CD4-positive, alpha-beta T cell treated with Interleukin-6 for 4 hours (primary cell): ENCODE measurements at places on chromosomes 12 and 14.

DNA sequence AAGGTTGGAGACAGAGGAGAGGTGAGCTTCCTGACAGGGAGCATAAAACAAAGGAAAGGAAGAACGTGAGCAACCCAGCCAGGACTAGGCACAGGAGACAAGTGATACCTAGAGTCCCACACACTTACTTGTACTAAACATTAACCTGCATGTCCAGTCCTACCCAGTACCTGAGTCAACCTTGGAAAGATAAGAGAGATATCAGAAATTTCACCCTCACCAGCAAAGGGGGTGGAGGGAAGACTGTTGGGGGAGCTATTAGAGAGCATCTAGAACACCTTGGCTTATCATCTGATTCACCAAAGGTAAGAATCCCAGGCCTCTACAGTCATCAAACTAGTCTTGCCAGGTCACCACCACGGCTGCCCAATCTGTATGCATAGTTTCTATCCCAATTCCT is 11.1 kb downstream of the KLHL33 start:
- DNase-seq: no peak

GRCh38 chr12:42482748-42483520 is 106.6 kb downstream of the PRICKLE1 start:
- DNase-seq: peak; percentile 39

GRCh38 chr12:2053691-2054090 is 904 bp downstream of the CACNA1C start:
- DNase-seq: no peak

GRCh38 chr12:121439715-121440114 is 39.8 kb downstream of the RNF34 start:
- no peak for DNase-seq

- no peak for DNase-seq
Measured at GRCh38 chr12:49853671-49854070, 10.8 kb upstream of the BCDIN3D start.

DNA sequence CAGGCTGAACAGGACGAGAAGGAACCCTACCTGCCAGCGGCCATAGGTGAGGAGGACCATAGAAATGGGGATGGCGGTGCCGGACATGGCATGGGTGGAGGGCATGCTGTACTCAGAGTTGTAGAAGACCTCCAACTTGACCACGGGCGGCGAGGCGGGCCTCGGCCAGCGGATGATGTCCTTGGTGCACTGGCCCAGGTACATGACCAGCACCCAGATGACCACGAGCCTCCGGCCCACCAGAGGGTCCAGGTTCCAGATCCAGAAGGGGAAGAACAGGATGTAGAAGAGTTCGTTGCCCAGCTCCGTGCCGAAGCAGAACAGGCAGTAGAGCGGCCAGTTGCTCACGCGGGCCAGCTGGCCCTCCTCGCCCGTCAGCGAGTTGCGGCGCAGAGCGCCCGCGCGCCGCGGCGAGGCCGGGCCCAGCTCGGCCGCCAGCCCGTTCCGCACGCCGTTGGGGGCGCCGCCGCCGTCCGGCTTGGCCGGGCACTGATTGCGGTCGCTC is 582 bp downstream of the SGPP1 start:
- peak; percentile 29 for DNase-seq

DNA sequence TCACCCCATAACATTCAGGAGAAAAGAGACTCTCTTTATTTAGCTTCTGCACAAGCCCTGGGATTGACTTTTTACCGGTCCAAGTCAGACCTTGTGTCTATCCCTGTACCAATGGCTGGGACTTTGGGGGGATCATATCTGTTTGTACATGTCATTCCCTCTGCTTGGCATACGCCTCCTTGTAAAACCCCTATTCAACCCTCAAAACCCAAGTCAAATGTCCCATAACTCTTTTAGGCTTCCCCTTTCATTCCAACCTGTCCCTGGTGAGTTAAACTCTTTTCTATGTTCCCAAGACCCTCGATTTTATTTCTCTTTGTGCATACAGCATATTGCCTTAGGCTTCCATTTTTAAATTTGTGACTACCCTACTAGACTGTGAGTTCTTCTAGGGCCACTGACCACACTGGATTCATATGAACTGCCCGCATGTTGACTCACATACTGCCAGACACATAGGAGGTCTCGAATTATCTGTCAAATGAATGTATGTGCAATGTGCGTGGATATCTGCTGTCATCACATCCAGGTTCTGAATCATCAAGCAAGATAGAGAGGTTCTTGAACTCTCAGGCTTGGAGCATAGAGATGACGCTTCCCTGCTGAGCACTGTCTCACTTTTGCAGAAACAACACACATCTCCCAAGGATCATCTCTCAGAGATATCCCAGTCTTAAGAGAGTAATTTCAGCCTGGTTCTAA is 548.6 kb upstream of the TBX3 start:
- DNase-seq: no peak

DNA sequence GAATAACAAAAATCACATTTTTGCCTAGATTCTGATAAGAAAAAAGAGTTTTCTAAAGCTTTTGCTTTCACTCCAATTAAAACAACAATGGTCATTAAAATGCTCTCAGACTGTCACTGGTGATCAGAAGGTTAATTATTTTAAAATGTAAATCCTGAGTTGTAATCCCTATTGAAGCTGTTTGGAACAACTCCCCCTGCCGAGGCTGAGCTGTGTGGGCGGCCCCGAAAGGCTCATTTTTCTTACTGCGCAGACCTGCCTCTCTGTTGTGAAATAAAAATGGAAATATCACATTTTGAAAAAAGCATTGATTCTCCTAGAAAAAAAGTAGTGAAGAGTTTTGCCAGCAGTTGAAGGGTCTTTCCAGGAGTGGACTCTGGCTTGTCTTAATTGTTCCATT is 174.8 kb upstream of the CDKN3 start:
- DNase-seq: no peak

GRCh38 chr12:74780182-74780849 is 242.7 kb downstream of the ATXN7L3B start:
- no peak for DNase-seq

- DNase-seq: no peak
Measured at GRCh38 chr12:54197431-54197909, 8.7 kb upstream of the SMUG1 start.

- DNase-seq: no peak
Measured at GRCh38 chr14:44657696-44658388, 150.8 kb upstream of the FSCB start.

GRCh38 chr12:45587877-45588533 is 141.5 kb upstream of the ARID2 start:
- peak; percentile 3 for DNase-seq

GRCh38 chr12:26162905-26163304 is 32.5 kb upstream of the SSPN start:
- no peak for DNase-seq

- peak; percentile 62 for DNase-seq
Measured at GRCh38 chr12:57430112-57430930, 522 bp downstream of the R3HDM2 start.

DNA sequence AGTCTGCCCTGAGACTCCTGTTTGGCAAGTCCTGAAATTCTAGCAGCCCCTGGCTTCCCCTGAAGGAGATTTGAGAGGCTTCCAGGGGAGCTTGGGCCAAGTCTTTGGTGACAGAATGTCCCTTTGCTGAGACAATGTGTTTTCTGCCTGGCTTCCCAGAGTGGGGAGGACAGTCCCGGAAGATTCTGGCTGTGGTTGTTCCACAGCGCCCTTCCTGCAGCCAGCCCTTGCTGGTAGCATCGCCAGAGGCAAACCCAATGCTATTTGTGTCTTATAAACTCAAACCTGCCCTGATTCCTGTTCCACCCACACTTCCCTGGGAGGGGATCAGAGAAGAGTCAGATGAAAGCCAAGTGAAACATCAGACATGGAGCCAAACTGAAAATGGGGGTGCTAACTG is 56.4 kb upstream of the OAS1 start:
- no peak for DNase-seq

DNA sequence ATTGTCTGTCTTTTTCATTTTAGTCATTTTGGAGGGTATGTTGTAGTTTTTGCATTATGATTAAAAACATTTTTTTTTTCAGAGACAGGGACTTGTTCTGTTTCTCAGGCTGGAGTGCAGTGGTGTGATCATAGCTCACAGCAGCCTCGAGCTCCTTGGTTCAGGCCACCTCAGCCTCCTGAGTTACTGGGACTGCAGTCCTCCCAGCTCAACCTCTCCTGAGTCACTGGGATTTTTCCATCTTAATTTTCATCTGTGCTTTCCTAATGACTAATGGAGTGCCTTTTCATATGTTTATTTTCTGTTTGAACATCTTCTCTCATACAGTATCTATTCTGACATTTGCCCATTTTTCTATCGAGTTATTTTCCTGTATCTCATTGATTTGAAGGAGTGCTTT is 52.6 kb downstream of the DYRK2 start:
- no peak for DNase-seq

DNA sequence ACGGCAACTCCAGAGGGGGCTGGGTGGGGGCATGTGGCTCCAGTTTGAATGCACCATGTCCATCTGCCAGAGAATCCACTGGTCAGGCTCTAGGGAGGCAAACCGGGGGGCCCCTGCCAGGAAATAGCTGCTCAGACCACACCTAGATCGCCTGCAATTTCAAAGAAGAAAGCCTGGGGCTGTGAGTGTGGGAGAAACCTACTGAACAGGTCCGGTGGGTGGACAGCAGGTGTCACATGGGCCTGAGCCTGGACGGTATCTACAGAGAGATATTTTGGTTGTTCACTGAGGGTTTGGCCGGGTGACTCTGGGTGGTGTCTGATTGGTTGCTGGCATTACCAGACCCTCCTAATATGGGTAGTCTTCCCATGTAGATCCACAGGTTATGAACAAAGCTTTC is 32.0 kb downstream of the DAO start:
- DNase-seq: no peak

GRCh38 chr14:44453433-44454171 is 53.5 kb downstream of the FSCB start:
- no peak for DNase-seq

DNA sequence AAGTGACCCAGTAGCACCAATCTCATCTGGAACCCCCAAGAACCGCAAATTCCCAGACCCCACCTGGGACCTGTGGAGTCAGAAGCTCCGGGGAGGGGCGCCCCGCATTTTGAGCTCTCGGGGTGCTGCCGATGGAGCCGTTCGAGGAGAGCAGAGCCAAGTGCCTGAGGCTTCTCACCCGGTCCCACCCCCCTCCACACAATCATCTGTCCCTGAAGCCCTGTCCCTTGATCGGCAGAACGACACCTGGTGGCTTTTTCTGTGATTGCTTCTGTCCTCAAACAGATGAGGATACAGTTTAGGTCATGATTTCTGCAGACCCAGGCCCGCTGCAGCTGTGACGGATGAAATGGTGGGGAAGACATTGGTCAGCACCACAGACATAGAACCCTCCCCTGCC is 74.7 kb downstream of the NOC4L start:
- DNase-seq: peak; percentile 67

DNA sequence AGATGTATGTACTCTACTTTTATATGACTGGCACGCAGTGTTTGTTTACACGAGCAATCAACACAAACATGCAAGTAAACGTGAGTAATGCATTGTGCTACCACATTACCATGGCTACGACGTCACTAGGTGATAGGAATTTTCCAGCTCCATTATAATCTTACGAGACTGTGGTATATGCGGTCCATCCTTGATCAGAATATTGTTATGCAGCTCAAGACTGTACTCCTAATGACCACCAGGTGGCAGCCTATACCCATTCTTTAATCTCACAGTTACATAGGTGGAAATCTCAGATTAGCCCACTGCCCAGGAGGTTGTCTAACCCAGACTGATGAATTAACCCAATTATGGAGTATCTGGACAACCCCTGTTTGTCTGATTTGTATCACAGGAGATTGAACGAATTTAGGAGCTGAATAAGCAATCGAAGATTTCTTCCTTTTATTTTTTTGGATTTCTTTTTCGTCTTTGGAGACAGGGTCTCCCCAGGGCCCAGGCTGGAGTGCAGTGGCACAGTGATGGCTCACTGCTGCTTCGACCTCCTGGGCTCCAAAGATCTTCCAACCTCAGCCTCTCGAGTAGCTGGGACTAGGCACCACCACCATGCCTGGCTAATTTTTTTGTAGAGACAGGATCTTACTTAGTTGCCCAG is 8.7 kb upstream of the TESPA1 start:
- peak; percentile 72 for DNase-seq

DNA sequence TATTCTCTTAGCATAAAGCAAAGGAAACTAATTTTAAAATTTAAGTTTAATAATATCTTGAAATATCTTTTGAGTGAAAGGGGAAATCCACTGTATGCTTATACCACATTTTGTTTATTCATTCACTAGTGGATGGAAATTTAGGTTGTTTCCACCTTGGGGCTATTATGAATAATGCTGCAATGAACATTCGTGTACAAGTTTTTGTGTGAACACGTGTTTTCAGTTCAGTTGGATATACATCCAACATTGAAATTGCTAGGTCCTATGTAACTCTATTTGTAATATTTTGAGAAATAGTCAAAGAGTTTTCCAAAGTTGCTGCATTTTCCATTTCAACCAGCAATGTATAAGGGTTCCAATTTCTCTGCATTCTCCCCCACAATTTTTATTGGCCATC is 83.7 kb upstream of the ETV6 start:
- no peak for DNase-seq

DNA sequence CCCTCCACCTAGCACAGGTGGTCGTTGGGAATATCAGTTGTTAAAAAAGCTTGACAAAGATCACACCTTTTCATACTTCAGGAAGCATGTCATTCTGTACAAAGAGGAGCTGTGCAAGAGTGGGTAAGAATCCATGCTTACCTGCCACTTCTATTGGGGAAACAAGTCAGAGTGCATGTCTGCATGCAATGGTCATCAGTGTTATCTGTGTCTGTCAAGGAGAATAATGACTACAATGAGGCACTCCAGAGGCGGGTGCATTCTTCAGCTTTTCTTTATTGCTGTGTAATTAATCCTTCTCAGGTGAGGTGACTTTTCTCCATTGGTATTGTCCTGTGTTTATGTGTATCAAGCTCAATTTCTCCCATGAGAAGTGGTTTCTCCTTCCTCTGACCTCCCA is 24.4 kb downstream of the KCNA5 start:
- DNase-seq: no peak

DNA sequence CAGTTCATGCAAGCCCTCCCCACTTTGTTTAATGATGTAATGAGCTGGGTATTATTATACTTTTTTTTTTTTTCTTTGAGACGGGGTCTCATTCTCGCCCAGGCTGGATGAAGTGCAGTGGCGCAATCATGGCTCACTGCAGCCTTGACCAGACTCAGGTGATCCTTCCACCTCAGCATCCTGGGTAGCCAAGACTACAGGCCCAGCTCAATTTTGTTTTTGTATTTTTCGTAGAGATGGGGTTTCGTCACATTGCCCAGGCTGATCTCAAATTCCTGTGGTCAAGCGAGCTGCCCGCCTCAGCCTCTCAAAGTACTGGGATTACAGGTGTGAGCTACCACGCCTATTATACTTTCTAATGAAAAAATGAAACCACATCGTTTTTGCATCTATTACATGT is 4.5 kb upstream of the DCAF11 start:
- DNase-seq: no peak

DNA sequence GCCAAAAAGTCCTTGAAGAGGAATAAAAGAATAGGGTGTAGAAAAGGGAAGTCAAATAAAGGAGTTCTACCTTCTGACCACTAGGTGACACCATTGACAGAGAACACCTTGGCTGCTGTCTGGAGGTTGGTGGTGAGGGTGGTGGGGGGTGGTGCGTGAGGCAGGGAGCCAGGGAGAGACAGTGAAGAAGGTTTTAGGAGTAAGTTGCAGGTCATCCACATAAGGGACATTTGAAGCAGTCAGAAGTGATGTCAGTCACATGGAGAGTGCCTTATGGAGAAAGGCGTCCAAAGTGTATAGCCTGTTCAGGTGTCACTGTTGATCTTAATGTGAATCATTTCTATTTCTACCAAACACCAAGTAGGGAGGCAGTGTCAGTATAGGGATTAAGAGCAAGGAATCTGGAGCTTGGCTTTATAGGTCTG is 279.3 kb upstream of the DDHD1 start:
- DNase-seq: no peak

- DNase-seq: no peak
Measured at GRCh38 chr14:100575266-100575995, 11.8 kb downstream of the BEGAIN start.
